ENCODE measurements at places on chromosomes 4 and X.

DNA sequence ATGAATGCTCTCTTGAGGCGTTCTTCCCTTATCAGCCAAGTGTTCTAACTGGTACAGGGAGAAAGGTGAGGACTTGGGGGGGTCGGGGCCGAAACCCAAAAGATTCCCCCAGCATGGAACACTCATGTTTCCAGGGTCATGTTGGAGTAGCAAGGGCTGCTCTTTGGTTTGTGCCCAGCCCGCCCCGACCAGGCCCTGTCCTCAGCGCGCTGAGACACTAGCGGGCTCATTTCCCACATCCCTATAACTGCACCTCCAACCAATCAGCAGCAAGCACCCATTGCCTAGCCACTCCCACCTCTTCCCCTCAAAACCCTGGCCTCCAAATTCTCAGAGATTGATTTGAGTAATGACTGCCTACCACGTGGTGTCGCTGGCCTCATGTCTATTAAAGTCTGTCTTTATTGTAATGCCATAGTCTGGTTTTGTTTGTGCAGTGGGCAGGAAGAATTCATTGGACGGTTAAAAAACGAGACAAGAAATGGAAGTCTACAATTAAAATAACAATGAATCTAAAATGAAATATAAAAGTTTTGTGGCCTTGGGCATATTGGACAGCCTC lies 1928.4 kb downstream of the STIM2 start:
- no peak for DNase-seq

- DNase-seq, result no peak
Observed at GRCh38 chr4:130125467-130125866, 1029.5 kb downstream of the C4orf33 start.

DNA sequence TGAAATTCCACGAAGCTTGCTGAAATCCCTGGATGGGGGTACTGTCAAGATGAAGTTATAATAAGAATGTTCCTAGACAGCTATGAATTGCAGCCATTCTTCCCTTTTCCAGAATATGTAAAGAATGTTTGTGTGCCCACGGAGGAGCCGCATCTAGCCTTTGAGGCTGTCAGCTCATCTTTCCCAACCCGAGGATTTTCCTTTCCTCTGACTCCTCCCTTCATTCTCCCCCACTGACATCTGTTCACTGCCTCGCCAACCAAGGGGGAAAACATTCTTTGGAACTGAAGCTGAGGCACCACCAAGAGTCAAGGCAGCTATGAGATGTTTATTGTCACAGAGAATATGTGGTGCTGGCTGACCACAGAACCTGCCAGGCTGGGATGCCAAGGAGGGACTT lies 8.8 kb downstream of the NHSL2 start:
- no peak for DNase-seq

DNA sequence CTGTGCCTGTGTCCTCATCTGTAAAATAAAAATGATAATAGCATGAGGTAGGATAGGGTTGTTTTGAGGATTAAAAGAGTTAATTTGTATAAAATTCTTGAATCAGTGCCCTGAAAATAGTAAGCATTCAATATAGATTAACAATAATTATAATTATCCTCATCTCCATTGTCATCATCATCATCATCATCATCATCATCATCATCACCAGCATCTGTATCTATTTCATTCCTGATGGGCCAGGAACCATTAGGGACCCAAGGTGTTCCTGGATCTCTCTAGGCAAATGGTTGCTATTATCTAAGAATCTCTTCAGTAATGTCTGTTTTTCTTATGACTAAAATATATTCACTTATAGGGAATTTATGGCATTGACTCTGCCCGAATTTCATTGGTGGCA lies 31.6 kb downstream of the RASSF6 start:
- DNase-seq, result no peak

GRCh38 chrX:79366873-79367749 lies at the start of gene ITM2A:
ITM2A (minus strand) TSS chrX:79367334; CDS start chrX:79367215, 119 bp downstream.
- peak; percentile 67 for DNase-seq

DNA sequence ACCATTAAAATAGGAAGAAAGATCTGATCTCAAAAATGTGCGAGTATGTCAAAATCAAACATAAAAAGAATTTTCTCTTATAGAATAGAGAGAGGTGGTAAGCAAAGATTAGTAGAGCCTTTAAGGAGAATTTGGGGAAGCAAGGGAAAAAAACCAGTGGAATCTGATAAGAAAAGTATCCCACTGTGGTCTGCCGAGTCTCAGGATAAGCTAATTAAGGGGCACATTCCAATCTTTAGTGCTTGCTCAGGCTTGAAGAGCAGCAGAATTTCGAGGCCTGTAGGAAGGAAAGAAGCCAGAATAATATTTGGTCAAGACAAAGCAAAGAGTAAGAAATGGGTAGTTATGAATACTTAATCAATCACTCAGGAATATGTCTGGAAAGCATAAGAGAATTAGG lies 13.0 kb downstream of the STATH start:
- no peak for DNase-seq

DNA sequence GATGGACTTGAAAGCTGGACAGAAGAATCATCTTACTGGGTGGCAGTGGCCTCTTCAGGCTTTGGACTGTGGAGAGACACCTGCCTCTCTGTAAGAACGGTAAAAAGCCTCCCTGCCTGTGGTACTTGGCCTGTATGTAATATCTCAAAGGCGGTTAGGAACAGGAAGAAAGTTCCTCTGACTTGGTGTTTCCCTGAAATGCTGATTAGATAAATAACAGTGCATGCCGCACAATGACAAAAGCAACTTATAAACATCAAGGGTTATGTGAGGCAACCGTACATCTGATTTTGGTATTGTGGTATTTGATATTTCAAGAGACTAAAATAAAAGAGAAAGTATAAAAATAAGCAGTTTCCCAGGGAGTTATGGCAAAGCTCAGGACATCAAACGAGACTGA lies 92.4 kb upstream of the SORBS2 start:
- no peak for DNase-seq

DNA sequence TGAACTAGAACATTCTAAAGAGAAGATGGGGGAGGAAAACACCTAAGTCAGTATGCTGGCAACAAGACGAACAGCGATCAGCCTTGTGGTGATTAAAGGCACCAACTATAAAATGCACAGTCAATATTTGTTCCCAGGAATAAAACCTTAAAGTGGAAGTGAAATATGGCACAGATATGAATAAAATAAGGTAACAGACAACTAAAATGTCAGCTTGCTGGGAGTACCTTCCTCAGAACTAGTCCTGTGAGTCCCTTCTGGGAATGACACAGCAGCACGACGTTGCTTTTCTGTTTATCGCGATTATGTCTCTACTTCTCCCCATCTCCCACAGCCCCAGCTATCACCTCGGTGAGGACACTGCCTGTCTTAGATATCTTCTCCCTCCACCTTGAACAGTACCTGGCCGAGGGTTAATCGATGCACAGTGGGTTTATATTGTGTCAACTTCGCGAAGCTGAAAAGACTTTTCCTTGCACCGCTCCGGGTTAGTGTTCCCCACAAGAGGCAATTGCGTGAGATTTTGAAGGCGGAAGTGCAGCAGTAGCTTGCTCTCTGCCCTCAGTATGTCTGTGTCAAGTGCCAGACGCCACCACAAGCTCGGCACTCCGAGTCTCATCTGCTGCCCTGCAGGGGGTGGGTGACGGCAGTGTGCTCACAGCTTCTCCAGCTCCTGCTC lies 17.4 kb downstream of the MTNR1A start:
- DNase-seq, result no peak

- no peak for DNase-seq
Observed at GRCh38 chr4:151806511-151806927, 45.7 kb upstream of the GATB start.

GRCh38 chr4:14262221-14262620 lies 634.7 kb upstream of the BOD1L1 start:
- DNase-seq, result no peak

GRCh38 chr4:29540439-29541102 lies 1179.6 kb upstream of the PCDH7 start:
- DNase-seq, result no peak

GRCh38 chr4:5991405-5991804 lies 26.8 kb downstream of the C4orf50 start:
- DNase-seq, result no peak

- DNase-seq, result no peak
Observed at GRCh38 chr4:126328914-126329313, 1014.2 kb downstream of the FAT4 start.

DNA sequence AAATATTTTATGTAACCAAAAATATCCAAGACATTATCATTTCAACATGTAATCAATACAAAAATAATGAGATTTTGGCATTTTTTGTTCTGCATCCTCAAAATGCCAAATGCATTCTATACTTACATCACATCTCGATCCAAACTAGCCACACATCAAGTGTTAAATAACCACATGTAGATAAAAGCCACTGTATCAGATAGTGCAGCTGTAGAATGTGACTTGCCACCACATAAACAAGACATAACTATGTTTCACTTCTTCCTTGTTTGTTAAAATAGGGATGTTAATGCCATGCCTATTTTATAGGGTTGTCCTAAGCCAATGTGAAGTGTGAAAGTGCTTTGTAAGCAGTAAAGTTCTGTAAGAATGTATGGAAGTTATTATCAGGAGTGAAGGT lies 20.9 kb downstream of the INTS6L start:
- no peak for DNase-seq

DNA sequence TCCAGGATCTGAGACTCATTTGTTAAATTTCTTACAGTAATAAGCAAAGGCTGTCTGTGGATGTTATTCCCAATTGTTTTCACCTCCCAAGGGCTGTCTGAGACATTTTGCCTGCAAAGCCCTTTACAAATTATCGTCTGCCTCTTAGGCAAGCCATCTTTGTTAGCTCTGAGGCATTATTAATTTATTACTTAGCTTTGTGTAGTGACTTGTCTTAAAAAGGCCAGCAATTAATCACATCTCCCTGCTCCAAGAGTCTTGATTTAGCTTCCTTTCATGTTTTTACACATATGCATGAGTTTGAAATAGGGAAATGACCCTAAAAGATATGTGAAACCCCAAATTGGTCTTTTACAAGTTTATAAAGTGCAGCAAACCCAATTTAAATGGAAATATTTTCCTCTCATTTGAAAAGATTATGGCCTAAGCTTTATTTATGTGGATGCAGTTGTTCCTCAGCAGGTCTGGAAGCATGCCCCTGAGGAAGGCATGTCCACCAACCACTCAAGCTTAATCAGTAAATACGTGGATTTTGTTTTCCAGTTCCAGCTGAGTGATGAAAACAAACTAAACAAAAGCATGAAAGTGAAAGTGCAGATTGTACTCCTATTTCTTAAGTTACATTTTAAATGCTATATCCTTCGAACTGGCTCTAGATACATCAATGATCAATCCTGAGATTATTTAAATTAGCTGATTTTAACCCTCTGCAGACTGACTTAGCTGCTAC lies 173.6 kb upstream of the LNX1 start:
- DNase-seq, result no peak

DNA sequence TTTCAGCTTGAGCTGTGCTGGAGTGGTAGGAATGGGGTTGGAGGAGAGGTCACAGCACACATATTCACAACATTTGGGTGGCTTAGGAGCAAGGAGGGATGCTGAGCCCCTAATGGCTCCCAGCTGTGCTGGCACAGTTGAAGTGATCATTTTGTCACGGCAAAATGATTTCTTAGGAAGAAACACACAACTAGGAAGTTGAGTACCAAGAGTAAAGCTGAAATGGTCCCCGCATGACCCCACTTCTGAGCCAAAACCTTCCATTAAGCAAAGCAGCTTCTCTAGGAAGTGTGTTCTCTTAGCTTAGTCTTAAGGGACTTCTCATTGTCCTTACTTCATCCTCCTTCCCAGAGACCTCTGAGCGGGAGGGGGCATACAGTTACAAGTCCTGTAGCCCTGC lies 12.6 kb downstream of the CAPN6 start:
- DNase-seq, result no peak

- DNase-seq, result no peak
Observed at GRCh38 chrX:10042055-10042454, 74.9 kb downstream of the CLDN34 start.

- DNase-seq, result no peak
Observed at GRCh38 chr4:3719836-3720235, 46.3 kb upstream of the ADRA2C start.

DNA sequence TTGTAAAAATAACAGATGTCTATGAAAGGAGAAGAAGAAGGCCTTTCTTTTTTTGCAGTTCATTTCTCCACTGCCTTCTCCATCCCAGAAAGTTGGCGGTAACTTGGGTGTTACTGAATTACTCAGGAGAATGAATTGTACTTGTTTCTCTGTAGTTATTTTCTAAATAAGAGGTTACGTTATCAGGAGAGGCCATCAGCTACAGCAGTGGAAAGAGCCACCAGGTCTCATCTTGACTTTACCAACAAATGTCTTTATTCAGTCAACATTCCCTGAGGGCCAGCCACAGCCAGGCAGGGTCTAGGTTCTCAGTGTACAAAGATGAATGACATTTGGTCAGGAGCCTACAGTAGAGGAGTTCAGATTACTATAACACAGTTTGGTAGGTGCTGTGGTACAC lies 8.1 kb downstream of the HADH start:
- no peak for DNase-seq

- no peak for DNase-seq
Observed at GRCh38 chrX:45768666-45769236, 568.1 kb upstream of the DIPK2B start.

- DNase-seq, result no peak
Observed at GRCh38 chrX:66024092-66024467, 15.8 kb downstream of the VSIG4 start.

DNA sequence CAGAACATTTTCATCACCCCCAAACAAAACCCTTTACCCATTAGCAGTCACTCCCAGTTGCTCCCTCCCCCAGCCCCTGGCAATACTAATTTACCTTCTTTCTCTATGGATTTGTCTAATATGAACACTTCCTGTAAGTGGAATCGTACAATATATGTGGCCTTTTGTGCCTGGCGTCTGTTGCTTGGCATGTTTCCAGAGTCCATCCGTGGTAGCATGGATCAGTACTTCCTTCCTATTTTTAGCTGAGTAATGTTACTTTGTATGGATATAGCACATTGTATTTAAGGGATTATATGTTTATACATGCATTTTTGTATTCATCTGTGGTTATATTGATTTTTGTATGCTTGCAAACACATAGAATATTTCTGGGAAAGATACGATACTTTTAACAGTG lies 48.2 kb downstream of the PPEF1 start:
- no peak for DNase-seq

DNA sequence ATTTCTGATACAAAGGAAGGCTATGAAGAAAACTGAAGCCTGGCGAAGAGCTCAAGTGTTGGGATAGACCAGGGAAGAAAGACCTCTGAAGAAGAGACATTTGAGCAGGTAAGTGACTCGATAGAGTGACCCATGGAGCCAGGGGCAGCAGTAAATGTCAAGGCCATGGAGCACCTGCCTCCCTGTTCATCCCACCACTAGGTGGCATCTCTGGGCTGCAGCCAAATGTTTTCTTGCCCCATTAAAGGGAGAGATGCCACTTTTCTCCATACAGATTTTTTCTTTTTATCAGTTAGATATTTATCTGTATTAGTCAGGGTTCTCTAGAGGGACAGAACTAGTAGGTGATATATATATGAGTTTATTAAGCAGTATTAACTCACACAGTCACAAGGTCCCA lies 4.9 kb upstream of the ZNF81 start:
- peak; percentile 63 for DNase-seq

Data from activated CD4-positive, alpha-beta T cell treated with anti-CD3 and anti-CD28 coated beads, Interleukin-10, Interleukin-2, amounts not matched to agents 100 ng/mL and 50 ng/mL, durations not matched to agents 16 hours and 8 hours (primary cell).